Activated naive CD8-positive, alpha-beta T cell treated with anti-CD3 and anti-CD28 coated beads, Interleukin-2, amount 50 U/mL, for 24 hours (primary cell): ENCODE measurements at places on chromosomes 2 and 18.

- DNase-seq = no peak
Observed at GRCh38 chr2:166513952-166514351, 19.9 kb upstream of the SCN7A start.

DNA sequence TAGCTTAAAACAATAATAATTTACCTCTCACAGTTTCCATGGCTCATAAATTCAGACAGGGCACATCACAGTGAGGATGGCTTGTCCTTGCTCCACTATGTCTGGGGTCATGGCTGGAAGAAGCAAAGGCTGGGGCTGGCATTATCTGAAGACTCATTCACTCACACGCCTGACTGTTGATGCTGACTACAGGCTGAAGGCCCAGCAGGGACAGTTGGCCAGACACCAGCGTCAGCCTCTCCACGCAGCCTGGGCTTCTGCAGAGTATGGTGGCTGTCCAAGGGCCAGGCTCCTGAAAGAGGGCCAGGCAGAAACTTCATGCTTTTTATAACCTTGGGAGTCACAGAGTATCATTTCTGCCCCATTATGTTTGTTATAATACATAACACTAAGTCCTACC, 33.4 kb downstream of the YPEL5 start:
- no peak for DNase-seq

- no peak for DNase-seq
Observed at GRCh38 chr2:41966920-41967319, 80.9 kb upstream of the PKDCC start.

DNA sequence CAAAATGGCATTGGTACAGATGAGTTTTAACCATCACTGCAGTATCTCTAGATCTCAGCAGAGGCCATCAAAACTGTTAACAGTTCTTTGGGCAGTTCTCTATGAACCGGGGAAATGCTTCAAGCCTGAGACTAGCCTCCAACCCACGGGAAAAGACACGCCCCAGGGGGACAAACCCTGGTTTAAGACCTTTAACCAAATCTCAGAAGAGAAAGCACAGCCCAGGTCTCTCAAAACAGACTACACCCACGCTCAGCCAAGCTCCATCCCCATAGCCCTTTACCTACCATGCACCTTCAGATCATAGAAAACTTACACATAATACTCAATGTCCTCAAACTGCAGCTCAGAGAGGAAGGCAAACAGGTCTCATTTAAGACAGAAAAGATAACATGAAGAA, 78.3 kb downstream of the TMEM163 start:
- no peak for DNase-seq

- no peak for DNase-seq
Observed at GRCh38 chr2:65742977-65743376, 310.6 kb upstream of the SPRED2 start.

DNA sequence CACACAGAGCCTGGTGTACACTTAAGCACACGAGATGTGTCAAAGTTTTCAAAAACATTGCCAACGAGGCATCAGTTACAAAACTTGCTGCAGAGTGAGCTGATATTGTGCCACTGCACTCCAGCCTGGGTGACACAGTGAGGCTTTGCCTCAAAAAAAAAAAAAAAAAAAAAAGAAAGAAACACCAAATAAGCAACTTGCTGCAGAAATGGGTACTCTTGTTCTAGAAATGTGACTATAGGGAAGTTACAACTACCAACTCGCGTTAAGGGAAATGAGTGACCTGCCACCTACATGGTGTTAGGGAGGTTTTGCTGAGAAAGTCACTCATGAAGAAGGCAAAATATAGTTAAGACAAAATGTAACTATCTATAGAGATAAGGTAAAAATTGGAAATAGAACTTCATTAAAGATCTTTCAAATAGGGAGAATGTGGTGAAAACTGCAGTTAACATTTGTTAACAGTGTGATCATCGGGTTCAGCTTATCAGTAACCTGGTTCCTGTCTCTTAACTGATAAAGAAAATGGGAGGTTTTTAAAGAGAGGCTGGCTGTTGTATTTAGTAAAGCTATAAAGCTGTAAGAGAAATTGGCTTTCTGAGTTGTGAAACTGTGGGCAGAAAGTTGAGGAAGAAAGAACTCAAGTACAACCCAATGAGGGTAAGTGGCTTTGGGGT, at the start of gene IL1RL1:
Gene IL1RL1 (plus strand): TSS at position 600 of the 677 bp plus-strand sequence. CDS start 26,702 bp downstream, outside the sequence.
- no peak for DNase-seq

GRCh38 chr2:130152816-130153595, 8.1 kb upstream of the CCDC74B start:
- DNase-seq = no peak

DNA sequence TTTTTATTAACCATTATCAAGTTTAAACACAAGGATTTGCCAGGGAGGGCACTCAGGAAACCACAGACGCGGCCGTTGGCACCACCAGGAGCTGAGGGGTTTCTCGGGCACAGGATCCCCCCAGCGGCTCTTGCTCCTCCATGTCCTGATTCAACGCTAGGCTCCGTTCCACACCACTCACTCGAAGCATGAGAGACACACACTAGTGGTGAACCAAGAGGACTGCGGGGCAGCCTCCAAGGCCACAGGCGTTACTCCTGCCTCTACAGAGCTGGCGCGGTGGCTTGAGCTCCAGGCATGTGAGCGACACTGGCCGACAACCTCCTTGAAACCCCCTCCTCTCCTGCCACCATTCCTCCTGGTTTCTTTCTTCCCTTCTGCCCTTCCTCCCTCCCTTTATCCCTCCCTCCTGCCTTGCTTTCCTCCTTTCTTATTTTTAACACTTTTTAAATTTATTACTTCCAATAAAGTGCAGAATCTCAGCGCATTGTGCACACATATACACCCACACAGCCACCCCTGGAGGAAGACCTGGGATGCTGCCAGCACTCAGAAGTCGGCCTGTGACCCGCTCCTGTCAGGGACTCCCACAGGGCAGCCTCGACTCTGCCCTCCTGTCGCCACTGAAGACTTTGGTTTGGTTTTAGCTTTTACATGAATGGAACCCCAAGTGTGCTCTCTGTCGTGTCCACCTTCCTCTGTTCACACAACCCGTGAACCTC, 21.7 kb downstream of the COX7A2L start:
- DNase-seq = no peak

- no peak for DNase-seq
Observed at GRCh38 chr2:42910645-42911405, 118.4 kb upstream of the HAAO start.

GRCh38 chr2:103174711-103175110, 412.9 kb downstream of the TMEM182 start:
- no peak for DNase-seq

DNA sequence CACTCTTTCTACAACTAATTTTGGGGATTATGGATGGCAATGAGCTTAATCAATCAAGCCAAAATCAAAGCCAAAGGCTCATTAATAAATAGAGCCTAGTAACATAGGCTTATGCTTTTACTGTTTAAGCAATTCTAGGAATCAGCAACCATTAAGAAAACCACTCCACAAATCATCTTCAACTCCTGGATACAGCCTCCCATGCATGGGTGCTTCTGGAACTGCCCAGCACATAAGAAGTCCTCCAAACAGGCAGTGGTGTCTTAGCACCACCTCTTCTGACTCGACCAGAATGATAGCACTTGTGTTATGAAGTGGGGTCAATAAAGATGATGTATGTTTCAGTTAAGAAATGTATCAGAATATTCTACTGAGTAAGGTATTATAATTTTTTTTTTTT, 104.4 kb upstream of the SERPINE2 start:
- DNase-seq = no peak

GRCh38 chr18:67216846-67217245, 299.7 kb downstream of the DSEL start:
- no peak for DNase-seq

GRCh38 chr18:6598657-6599056, 130.9 kb upstream of the ARHGAP28 start:
- DNase-seq = no peak

DNA sequence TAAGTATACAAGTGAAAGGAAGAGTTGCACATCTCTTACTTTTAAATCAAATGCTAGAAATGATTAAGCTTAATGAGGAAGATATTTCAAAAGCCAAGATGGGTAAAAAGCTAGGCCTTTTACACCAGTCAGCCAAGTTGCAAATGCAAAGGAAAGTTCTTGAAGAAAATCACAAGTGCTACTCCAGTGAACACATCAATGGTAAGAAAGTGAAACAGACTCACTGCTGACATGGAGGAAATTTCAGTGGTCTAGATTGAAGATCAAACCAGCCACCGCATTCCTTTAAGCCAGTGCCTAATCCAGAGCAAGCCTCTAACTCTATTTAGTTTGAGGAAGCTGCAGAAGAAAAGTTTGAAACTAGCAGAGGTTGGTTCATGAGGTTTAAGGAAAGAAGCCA, 79.1 kb downstream of the RBBP8 start:
- no peak for DNase-seq

GRCh38 chr2:10339647-10340592, 37.2 kb downstream of the HPCAL1 start:
- no peak for DNase-seq

- peak; percentile 77 for DNase-seq
Observed at GRCh38 chr2:170815746-170816503, 762 bp upstream of the GAD1 start.

DNA sequence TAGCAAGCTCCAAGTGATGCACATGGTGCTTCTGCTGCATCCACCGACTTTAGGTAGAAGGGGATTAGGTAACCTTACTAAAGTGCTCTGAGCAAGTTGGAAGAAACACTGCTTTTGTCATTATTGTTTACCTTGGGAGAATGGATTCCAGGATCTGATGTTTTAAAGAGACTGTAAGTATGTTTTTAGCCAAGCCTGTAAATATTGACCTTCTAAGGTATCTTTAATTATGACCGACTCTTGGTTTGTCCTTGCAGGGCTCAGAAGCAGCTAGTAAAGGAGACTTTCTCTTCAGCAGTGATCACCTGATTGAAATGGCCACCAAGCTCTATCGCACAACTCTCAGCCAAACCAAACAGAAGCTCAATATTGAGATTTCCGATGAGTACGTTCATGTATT, 170.7 kb downstream of the MYO1B start:
- DNase-seq = no peak

DNA sequence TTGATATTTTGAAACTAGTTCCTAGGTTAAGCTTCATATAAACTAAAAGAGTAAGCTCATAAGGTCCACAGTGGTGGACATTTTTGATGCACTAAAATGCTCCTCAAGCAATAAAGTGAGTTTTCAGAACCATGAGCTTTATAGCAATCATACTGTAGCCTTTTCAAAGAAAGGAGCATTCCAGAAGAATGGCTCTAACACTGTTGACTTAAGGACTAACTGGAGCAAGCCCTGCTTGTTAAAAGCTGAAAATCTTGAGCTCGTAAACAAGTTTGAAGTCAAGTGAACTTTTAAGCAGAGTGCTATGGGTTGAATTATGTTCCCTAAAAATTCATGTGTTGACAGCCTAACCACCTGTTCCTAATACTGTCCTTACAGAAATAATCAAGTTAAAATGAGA, 38.0 kb downstream of the KYNU start:
- no peak for DNase-seq

- DNase-seq = no peak
Observed at GRCh38 chr18:58300867-58301266, 256.8 kb downstream of the NEDD4L start.

GRCh38 chr18:58533766-58534165, 95.1 kb downstream of the ALPK2 start:
- no peak for DNase-seq

GRCh38 chr2:149873936-149874335, 286.4 kb upstream of the MMADHC start:
- no peak for DNase-seq

- no peak for DNase-seq
Observed at GRCh38 chr2:202510911-202511310, 123.9 kb upstream of the FAM117B start.

- no peak for DNase-seq
Observed at GRCh38 chr2:102336502-102336945, 19.1 kb upstream of the IL18R1 start.

GRCh38 chr2:215982465-215982875, 30.9 kb downstream of the MREG start:
- peak; percentile 18 for DNase-seq

DNA sequence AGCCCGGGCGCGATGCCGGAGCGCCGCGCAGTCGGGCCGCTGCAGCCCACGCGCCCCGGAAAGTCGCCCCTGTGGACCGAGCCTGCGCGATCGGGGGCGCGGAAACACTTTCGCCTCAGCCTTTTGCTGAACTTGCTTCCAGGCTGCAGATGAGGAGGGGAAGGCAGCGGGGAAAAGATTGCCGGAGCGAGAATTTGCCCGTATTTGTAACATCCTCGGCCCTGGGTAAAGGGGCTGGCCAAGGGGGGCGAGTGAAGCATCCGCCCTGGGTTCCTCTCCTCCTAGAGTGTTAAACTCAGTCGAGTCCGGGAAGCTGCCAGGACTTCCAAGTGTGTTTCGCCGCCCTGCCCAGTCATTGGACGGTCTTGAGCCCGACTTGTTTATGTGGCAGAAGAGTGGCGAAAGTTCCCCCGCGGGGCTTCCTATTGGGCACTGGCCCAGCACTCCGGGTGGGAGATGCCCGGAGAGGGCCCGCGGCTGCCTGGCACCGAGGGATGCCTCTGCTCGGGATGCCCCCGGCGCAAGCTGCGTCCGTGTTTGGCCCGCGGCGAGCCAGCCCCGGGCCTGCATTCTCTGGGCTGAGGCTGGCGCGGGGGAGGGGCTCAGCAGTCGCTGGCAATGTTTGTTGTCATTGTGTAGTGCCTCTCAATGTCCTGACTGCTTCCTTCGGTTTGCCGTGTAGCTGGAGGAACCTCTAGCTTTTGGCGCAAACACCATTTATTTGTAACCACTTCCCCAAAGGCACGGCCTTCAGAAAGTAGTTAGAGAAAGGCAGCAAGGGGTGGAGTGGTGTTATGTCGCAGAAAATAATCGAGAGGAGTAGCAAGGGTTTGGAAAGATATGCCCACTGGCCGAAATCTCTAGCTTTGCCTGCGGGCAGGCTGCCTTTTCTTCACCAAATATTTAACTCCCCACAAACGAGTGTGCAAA, 1.1 kb downstream of the CYBRD1 start:
- peak; percentile 27 for DNase-seq

DNA sequence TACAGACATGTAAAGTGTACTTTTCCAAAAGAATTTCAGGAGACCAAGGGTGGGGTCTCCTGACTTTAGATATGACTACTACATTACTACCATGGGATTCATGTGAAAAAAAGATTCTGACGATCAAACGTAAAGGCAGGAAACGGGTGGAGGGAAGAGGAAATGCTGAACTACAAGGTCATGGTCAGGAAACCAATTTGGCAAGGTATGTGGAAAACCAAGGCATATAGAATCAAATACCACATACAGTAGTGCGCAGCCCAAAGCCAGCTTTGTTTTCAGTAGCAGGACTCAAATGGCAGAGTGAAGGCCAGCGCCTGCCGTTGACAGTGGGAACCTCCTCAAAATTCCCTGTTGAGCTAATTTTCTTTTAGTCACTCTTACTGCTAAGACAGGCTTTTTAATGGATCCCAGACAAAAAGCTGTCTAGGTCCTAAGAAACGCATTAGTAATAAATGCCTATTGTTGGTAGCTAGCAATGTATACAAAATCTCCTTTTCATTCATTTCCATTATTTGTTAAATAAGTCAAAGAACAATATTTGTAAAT, 57.6 kb upstream of the SERTAD2 start:
- DNase-seq = no peak

GRCh38 chr18:34281722-34282121, 57.0 kb upstream of the NOL4 start:
- no peak for DNase-seq
